Fibroblast of skin of scalp (primary cell): ENCODE measurements at places on chromosomes 12 and 14.
A peak's percentile ranks its signal among the peaks of the same experiment; 100 is the strongest.

DNA sequence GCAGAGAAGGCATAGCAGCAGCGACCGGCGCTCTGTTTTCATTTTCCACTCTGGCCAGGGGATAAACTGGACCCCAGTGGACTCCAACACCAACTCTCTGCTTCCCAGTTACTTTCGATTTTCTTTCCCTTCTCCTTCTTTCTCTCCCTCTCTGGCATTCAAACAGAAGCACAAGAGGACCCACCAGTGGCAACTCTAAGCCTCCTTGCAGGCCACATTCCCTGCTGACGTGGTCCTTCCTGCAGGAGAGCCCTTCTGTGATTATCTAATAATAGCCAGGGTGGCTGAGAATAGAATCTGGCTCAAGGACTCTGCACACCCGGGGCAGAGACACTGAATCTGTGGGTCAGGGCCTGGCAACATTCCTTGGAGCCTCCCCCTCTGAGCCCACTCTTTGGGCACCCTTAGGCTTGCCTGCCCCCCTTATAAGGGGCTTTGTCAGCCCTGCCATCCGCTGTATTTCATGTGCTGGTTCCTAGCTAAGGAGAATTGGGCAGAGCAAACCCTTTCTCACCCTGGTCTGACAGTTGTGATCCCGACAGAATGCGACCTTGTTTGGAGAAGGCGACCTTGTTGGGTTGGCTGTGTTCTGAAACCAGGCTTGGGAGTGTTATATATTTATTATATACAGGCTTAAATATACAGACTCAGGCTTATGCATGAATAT is 8.2 kb upstream of the HOXC6 start:
- DNase-seq, result no peak

DNA sequence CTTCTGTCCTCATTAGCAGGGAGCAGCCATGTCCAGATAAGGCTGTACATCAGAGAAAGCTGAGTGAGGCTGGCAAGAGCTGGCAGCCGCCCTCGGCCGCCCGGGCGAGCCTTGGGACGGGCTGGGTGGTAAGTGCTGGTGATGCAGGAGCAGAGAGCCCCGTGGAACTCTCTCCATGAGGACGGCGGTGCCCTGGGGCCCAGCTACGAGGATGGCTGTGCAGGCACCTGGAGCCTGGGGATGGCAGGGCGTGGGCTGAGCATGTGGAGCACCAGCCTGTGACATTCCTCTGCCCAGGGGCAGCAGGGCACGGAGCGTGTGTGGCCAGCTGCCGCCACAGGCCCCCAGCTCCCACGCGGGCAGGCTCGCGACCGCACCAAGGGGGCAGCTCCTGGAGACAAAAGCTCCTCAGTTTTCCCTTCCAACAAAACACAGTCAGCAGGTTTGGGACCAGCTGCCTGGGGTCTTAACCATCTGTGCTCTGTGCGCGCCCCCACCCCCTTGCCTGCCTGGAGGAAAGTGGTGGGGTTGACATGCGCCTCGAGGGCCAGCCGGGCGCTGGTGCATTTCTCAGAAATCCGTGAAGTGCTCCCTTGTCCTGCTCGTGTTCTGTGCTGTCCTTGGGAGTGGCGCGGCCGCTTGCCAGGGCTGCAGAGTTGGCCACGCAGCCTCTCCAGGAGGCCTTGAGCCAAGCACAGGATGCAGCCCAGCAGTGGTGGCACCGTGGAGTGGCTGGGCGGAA is 21.4 kb downstream of the PACS2 start:
- no peak for DNase-seq

DNA sequence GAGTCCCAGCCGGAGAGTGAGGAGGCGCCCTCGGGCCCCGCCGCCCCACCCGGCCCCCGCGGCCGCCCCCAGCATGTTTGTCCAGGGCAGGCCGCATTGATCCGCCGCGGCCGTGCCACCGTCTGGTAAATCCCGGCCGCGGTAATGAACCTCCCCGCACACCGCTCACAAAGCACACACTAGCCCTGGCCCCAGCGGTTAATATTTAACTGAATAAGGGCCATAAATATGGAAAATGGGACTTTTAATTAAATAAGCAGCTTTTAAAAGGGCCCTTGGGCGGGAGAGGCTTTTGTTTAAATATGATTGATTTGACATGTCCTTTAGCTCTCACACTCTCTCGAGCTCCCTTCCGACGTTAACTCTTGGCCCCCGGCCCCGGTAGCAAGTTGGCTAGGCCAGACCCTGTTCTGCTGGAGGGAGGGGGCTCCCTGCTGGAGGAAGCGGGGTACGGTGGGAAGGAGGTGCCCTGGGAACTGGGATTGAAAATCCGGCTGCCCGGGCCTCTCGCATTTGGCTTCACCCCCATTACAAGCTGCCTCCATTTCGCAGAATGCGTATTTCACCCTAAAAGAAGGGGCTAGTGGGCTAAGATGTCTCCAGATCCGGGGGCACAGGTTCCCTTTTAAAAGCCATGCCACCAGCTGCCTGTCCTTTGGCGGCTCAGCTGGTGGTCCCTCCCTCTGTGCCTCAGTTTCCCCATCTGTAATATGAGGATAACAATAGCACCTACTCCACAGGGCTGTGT is 199.8 kb downstream of the RBM19 start:
- DNase-seq, result no peak

- DNase-seq, result peak; percentile 7
These were observed 1304.7 kb upstream of the FLRT2 start for GRCh38 chr14:84225268-84225667.

DNA sequence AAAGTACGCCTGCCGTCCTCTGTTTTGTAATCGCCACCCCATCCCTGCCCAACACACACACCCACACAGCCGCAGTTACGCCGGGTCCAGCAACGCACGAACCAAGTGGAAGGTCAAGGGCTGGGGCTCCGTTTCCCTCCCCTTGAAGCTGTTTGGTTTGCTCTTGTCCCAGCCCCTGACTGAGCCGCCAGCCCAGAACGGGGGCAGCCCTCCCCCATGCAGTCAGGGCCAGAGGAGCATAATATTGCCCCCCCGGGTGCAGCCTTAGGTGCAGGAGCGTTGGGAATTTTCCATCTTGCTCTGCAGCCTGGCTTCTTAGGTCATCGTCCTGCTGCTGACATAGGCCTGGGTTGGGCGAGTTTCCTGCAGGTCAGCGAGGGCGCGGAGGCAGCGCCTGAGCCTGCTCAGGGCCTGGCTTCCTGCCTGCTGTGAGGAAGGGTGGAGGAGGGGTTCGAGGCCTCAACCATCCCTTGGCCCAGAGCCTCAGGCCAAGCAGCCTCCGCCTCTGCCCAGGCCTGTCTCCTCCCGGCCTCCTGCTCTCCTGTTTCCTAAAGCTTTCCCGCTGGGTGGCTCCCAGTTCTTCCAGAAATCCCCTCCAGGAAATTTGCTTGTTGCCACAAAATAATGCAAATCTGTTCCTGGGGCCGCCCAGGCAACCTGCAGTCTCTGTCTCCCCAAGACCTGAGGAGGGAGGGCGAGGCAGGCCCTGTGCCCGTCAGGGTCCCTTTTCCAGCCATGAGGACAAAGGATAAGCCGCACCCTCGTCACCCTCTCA is 44.5 kb downstream of the PSMA6 start:
- DNase-seq, result peak; percentile 32

DNA sequence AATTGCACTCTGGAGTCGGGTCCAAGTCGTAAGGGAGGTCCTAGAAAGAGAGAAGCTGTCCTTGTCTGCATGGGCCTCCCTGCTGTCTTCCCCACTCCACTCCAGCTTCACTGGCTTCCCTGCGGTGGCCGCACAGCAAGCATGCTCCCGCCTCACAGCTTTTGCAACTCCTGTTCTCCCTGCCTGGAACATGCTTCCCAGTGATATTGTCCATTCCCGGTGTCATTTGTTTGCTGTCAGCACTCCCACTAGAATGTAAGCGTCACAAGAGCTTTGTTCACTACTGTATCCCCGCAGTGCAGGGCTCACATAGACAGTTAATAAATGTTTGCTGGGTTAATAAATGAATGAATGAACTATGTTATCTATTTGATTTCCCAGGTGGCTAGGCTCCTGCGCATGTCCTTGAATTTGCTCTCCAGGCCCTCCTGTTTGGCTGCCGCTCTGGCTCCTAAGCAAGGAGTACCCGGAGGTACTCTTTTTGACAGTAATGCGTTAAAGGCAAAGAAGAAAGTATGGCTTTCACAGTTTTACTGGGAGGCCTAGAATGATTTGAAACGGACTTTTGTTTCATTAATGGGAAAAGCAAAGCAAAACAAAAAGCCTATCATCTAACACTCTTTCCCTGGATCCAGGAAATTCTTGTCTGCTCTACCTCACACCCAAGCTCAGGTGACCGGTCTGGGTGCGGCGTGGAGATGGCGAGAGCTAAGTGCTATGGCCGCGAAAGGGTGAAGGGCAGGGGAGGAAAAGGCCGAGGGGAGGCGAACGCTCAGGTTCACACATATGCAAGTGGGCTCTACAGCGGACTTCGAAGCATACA is 6.2 kb upstream of the SLC7A7 start:
- DNase-seq, result no peak

DNA sequence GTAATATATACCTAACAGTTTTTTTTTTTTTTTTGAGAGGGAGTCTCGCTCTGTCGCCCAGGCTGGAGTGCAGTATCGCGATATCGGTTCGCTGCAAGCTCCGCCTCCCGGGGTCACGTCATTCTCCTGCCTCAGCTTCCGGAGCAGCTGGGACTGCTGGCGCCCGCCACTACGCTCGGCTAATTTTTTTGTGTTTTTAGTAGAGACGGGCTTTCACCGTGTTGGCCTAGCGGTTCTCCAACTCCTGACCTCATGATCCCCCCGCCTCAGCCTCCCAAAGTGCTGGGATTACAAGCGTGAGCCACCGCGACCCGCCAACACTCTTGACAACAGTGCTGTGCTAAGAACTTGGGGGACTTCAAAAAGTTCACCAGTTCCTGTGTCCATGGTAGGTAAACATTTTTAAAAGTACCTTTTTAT is 63.5 kb downstream of the FOXG1 start:
- DNase-seq, result no peak

- DNase-seq, result no peak
These were observed 12.6 kb upstream of the OAS1 start for GRCh38 chr12:112894128-112894527.

- no peak for DNase-seq
These were observed 5.9 kb upstream of the CRIP2 start for GRCh38 chr14:105468621-105469241.

DNA sequence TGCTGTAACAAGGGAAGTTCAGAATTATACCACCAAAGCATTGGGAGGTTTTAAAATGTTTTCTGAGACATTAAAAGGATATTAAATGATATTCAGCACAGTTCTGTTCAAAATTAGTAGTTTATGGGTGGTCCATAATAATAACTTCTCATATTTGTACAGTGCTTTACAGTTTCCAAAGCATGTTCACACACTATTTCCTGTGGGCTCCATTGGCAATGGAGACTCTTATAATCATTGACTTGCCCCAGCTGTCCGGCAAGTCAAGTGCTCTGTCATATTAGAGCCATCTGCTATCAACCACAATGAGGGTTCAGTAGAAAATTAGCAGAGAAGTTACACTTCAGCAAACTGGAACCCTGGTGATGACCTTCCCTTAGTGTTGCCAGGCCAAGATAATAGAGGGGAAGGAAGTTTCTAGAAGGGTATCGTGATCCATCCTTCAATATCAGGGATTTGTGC is 526.6 kb upstream of the CCDC196 start:
- no peak for DNase-seq

GRCh38 chr12:67692966-67693365 is 44.4 kb downstream of the DYRK2 start:
- DNase-seq, result no peak

DNA sequence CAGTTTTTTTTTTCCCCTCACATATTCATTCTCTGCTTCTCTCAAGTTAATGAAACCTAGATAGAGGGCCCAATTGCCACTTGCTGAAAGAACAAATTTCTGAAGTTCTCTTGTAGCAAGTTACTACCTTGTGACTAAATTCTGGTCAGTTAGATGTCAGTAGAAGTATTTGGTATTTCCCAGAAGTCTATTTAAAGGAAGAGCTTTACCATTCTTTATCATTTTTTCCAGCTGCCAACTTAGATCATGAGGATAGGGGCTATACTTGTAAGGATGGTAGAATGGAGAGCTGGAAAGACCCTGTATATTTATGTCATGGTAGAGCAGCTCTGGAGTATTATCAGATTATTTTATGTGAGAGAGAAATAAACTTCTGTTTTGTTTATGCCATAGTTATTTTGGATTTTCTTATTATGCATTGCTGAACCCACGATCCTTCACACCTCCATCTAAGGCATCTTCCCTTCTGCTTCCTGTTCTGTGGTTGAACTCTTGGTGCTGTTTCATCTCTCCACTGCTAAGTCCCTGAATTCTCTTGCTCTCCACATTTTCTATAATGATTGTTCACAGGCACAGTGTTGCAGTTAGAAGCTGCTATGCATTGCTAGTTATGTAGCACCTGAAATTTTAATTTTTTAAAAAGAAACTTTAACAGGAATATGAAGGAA is 25.9 kb downstream of the FUT8 start:
- DNase-seq, result no peak

DNA sequence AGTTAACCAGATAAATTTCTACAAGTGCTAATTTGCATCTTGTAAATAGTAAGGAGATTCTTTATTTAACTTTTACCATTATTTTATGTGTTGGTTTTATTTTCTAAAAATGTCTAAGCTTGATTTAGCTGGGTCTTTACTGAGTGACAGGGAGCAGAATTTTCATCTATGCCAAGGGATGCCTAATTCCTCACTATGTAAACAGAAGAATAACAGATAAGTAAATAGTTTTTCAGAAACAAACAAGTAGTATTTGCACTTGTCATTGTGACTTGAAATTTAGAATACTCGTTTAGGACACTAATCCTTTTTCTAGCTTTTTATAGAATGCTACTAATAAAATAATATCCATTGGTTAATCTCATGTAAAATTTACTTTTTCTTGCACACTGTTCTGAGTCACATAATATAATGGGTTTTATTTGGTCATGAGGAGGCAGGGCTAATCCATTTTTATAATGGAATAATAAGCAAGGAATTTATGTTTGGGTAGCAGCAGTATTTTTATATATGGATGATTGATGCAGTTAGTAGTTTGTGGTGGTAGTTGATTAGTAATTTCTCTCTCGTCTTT is 746.5 kb downstream of the SLC6A15 start:
- no peak for DNase-seq

GRCh38 chr14:74962493-74962892 is 7.1 kb upstream of the PGF start:
- DNase-seq, result no peak

- no peak for DNase-seq
These were observed 151.4 kb downstream of the KCNC2 start for GRCh38 chr12:75058228-75058627.

GRCh38 chr12:65568517-65568916 is 255.8 kb upstream of the HMGA2 start:
- DNase-seq, result peak; percentile 92
